ENCODE measurements at places on chromosomes 13 and 19.
A peak's percentile ranks its signal among the peaks of the same experiment; 100 is the strongest.

DNA sequence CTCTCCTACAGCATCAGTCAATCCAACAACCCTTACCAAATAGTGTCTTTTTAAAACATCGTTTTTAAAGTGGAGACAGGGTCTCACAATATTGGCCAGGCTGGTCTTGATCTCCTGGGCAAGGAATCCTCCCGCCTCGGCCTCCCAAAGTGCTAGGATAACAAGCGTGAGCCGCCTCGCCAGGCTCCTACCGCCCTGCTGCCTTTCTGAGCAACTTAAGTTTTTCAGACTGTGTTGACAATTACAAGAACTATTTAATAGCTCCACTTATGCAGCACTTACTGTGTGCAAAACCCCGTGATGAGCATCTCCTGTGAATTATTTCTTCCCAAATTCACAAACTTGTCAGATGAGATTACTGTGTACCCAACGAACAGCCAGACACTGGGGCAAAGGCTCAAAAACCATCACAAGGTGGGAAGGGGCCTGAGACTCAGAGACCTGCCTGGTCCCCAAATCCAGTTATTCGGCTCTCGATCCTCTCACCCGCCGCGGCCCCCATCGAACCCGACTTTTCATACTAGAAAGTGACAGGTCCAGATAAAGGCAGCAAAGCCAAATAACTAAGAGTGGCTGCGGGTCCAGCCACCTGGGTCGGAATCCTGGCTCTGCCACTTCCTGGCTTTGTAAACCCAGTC, 581 bp downstream of the RPL18 start:
- H3K4me3 ChIP-seq, result peak overlapping the region; percentile 97
- H3K4me1 ChIP-seq, result peaks cover 79% of the 10 kb centered on the region
- H3K27me3 ChIP-seq, result no peaks in the 10 kb centered on the region
- no peak for DNase-seq
- peaks cover 24% of the 10 kb centered on the region for H3K36me3 ChIP-seq

DNA sequence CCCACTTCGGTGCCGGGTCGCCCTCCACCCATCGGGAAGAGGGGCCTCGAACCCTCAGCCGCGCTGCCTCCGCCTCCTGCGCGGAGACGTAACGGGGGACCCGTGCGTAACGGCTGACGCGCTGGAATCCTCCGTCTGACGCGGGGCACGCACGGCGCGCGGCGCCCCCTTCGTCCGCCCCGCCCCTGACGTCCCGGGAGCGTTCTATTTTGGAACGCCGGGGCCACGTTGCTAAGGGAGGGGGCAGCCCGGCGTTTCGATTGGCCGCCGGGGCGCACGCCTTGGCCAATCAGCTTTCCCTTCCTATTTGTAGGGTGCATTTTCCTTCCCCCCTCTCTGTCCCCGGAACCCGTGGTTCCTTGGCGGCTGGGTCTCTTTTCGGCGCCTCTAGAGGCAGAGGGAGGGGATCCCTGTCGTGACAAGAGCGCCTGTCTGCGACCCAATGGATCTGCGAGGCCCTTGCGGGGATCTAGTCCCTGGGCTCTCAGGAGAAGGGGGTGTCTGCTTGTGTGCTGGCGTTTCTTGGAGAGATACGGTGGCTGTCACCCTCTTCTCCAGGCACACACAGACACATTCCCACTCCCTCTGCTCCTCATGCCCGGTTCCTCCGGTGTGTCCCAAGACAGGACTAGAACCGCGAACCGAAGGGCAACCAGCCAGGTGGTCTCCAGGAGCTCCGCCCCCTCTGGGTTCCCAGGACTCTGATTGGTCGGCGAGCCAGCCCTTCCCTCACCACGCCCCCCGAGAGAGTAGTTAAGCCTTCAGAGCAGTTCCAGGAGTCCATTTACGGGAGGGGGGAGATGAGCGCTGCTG, 1.5 kb downstream of the FOSB start:
- H3K4me3 ChIP-seq, result peak overlapping the region; percentile 87
- H3K27me3 ChIP-seq, result peaks cover 73% of the 10 kb centered on the region
- H3K4me1 ChIP-seq, result peaks cover 63% of the 10 kb centered on the region
- peak overlapping the region; percentile 99 for H3K27ac ChIP-seq
- DNase-seq, result peak; percentile 92

DNA sequence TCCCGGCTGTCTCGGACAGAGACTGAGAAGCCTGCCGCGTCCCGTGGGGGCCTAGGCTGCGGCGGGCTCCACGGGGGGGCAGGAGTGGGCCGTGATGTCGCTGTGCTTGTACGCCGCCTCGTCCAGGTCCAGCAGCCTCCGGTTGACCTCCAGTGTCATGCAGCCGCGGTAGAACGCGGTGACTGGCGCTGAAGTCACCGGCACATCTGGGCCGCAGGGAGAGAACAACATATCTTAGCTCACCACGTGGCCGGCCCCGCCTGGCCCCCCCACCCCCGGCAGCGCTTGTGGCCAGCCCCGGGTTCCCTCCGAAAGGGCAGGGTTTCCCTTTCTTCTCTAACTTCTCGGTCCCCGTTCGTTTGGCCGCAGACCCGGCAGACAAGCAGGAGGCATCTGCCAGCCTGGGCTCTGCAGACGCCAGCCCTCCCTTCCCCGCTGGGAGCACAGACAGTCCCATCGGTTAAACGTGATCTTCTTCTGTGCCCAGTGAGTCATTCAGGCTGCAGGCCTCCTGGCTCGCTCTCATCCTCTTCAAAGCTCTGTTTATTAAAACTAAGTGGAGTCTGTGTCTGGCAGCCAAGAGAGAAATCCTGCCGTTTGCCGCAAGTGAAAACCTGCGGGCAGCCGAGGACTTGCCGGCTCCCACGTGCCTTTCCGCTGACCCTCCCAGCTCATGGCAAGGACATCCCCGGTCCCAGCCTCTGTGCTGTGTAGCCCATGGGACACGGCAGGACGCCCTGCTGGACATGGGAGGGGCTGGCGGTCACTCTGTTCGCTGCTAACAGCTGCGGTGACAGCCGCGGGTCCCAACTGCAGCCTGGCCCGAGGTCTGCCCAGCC, 42.8 kb downstream of the GAS6 start:
- H3K4me1 ChIP-seq, result peaks cover 33% of the 10 kb centered on the region
- H3K27me3 ChIP-seq, result peaks cover 8% of the 10 kb centered on the region
- no peak overlapping the region for H3K4me3 ChIP-seq
- no peaks in the 10 kb centered on the region for H3K36me3 ChIP-seq
- peak overlapping the region; percentile 6 for H3K27ac ChIP-seq

DNA sequence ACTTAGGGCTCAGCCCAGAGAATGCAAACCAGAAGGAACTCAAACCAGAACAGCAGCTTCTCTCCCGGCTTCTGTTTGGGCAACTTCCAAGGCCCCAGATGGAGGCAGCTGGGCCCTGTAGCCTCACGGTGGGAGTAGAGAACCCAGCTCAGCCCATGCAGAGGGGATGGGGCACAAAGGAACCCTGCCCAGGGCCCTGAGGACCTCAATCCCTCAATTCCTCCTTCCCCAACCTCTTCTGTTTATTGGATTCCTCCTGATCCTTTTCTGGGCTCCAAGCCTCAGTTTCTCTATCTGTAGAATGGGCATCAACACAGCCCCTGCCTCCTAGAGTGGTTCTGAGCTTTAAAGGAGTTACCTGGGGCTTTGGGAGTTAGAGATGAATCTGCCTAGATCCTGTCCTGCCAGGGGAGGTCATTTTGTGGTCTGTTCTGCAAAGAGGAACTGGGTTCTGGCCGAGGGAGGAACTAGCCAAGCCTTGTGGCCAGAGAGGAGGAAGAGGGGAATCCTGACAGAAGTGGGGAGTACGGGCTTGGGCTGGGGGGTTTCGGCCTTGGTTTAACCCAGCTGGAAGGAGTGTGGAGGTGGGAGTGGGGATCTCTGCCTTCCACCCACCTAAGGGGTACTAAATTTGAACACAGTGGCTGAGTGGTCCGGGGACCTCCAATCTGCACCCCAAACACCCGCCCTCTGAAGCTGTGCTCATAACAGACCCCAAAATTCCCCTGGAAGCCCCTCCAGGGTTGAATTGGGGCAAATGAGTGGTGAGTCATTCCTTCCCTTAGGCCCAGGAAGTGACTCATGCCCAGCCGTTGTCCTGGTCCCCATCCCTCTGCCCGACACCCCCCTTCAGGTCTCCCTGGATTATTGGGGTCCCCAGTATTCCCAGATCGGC, 2.7 kb downstream of the ADGRE5 start:
- no peak overlapping the region for H3K4me3 ChIP-seq
- DNase-seq, result no peak
- no peaks in the 10 kb centered on the region for H3K27me3 ChIP-seq
- no peaks in the 10 kb centered on the region for H3K36me3 ChIP-seq

GRCh38 chr13:65868099-65868498, 1362.0 kb downstream of the PCDH9 start:
- no peaks in the 10 kb centered on the region for H3K36me3 ChIP-seq
- no peaks in the 10 kb centered on the region for H3K27me3 ChIP-seq
- H3K4me1 ChIP-seq, result no peaks in the 10 kb centered on the region
- DNase-seq, result no peak
- no peak overlapping the region for H3K27ac ChIP-seq
- H3K4me3 ChIP-seq, result no peak overlapping the region

- peaks cover 55% of the 10 kb centered on the region for H3K4me1 ChIP-seq
- peaks cover 6% of the 10 kb centered on the region for H3K36me3 ChIP-seq
- no peak overlapping the region for H3K4me3 ChIP-seq
- DNase-seq, result no peak
- H3K27ac ChIP-seq, result no peak overlapping the region
These were observed 69.0 kb downstream of the LRCH1 start for GRCh38 chr13:46621792-46622629.

- peaks cover under 1% of the 10 kb centered on the region for H3K36me3 ChIP-seq
- H3K27ac ChIP-seq, result no peak overlapping the region
- H3K27me3 ChIP-seq, result no peaks in the 10 kb centered on the region
- DNase-seq, result no peak
These were observed 1478.3 kb downstream of the UQCRFS1 start for GRCh38 chr19:27734496-27735220.

DNA sequence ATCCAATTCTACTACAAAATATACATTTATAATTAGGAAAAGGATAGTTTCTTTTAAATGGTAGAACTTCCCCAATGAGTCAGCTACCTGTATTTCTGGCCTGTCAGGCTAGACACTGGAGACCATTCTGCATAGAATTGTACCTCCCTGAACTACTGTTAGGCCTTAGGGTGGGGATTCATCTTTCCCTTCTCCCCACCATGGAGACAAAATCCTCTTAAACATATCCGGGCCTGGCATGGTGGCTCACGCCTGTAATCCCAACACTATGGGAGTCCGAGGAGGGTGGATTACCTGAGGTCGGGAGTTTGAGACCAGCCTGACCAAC, 24.5 kb upstream of the TPT1 start:
- H3K4me3 ChIP-seq, result no peak overlapping the region
- peaks cover 2% of the 10 kb centered on the region for H3K27me3 ChIP-seq
- DNase-seq, result no peak
- peaks cover 23% of the 10 kb centered on the region for H3K4me1 ChIP-seq
- peaks cover 63% of the 10 kb centered on the region for H3K36me3 ChIP-seq

DNA sequence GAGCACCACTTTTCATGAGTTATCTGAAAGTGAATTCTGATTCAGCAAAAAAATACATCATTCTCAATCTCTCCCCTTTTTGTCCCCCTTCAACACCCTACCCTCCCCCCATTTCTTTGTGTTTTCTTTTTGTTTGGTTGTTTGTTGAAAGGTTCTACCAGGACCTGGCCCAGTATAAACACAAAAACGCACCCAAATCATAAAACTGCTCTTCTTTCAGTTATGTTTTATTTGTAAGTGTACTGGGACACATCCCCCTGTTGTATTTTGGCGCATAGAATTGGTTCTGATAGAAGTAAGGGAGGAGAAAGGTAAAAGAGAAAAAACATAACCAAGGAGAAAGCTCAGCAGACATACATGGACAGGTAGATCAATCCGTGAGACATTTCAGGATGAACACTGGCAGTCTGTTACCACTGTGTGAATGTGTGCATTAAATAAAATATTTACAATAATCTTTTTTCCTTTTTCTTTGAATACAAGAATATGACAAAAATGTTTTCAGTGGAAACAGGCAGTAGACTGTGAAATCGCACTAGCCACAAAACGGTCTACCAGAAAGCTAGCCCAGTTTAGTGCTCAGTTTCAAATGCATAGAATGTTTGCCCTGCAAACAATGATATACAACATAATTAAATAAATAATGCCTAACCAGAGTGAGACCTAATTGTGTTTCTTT, 4.2 kb downstream of the POU4F1 start:
- H3K4me1 ChIP-seq, result peaks cover 32% of the 10 kb centered on the region
- H3K27ac ChIP-seq, result no peak overlapping the region
- no peak for DNase-seq
- H3K4me3 ChIP-seq, result no peak overlapping the region
- H3K27me3 ChIP-seq, result peaks cover 97% of the 10 kb centered on the region

- no peak overlapping the region for H3K27ac ChIP-seq
- peaks cover 21% of the 10 kb centered on the region for H3K27me3 ChIP-seq
- no peak for DNase-seq
- no peaks in the 10 kb centered on the region for H3K36me3 ChIP-seq
- H3K4me1 ChIP-seq, result no peaks in the 10 kb centered on the region
These were observed 202.6 kb upstream of the SOX21 start for GRCh38 chr13:94914895-94915294.

GRCh38 chr13:49951754-49952535, 15.8 kb upstream of the SPRYD7 start:
- no peaks in the 10 kb centered on the region for H3K36me3 ChIP-seq
- no peak overlapping the region for H3K4me3 ChIP-seq
- H3K4me1 ChIP-seq, result no peaks in the 10 kb centered on the region
- no peak for DNase-seq

GRCh38 chr13:57865600-57866294, 234.2 kb downstream of the PCDH17 start:
- H3K27me3 ChIP-seq, result peaks cover 7% of the 10 kb centered on the region
- DNase-seq, result no peak
- H3K36me3 ChIP-seq, result peaks cover 4% of the 10 kb centered on the region
- no peaks in the 10 kb centered on the region for H3K4me1 ChIP-seq
- H3K4me3 ChIP-seq, result no peak overlapping the region
- H3K27ac ChIP-seq, result no peak overlapping the region

DNA sequence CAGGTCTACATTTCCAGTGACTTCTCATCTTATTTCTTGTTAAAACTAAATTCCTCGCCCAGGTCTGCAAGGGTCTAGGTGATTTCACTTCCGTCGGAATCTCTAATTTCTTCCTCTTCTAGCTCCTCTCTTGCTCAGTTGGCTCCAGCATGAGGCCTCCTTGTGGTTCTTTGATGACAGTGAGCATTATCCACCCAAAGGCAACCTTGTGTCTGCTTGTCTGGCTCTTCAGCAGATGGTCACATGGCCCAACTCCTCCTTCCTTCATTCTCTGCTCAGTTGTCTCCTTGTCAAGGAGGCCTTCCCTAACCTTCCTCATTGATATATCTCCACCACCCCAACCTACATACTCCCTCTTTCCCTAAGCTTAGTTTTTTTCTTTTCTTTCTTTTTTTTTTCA, 1391.4 kb downstream of the EFNB2 start:
- H3K4me3 ChIP-seq, result no peak overlapping the region
- peaks cover 18% of the 10 kb centered on the region for H3K4me1 ChIP-seq
- H3K36me3 ChIP-seq, result no peaks in the 10 kb centered on the region
- H3K27me3 ChIP-seq, result no peaks in the 10 kb centered on the region

All from nephron progenitor cell (in vitro differentiated cells).